Stimulated activated CD4-positive, alpha-beta T cell treated with anti-CD3 and anti-CD28 coated beads, TNF-alpha, amount 100 ng/mL, for 1 hour (primary cell): ENCODE measurements at places on chromosomes 12 and 14.

DNA sequence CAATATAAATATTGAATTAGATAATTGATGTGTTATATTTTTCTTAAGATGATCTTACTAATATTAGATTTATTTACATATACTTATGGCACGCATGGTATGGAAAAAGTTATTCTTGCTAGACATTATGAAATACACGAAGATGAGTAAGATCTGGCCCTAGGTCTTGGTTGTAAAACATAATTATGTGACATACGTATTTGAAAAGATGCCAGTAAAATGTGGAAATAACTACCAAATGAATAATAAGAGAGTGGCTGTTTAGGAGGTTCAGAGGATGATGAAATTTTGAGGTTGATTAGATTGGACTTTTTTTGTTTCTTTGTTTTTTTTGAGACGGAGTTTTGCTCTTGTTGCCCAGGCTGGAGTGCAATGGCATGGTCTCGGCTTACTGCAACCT, 41.3 kb downstream of the FANCM start:
- no peak for DNase-seq

GRCh38 chr14:39368261-39368959, 63.8 kb downstream of the FBXO33 start:
- DNase-seq: no peak

- DNase-seq: no peak
Observed at GRCh38 chr12:107485731-107486130, 199.9 kb upstream of the PWP1 start.

DNA sequence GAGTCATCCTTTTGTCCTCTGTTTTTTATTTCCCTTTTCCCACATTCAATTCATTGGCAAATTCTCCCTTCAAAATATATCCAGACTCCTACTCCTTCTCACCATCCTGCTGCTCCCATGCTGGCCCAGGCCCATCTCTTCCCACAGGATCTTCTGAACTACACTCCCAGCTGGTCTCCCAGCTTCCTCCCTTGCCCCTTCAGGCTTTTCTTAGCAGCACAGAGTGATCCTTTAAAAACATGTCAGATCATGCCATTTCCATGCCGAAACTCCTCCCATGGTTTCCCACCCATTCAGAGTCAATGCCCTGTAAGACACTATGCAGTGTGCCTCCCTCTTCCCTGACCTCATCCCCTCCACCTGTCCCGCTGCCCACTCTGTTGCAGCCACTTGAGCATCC, 2.4 kb upstream of the KRT84 start:
- DNase-seq: no peak

- no peak for DNase-seq
Observed at GRCh38 chr14:68397371-68397811, 395.5 kb downstream of the ZFP36L1 start.

- no peak for DNase-seq
Observed at GRCh38 chr14:69964841-69965240, 85.6 kb downstream of the SMOC1 start.

DNA sequence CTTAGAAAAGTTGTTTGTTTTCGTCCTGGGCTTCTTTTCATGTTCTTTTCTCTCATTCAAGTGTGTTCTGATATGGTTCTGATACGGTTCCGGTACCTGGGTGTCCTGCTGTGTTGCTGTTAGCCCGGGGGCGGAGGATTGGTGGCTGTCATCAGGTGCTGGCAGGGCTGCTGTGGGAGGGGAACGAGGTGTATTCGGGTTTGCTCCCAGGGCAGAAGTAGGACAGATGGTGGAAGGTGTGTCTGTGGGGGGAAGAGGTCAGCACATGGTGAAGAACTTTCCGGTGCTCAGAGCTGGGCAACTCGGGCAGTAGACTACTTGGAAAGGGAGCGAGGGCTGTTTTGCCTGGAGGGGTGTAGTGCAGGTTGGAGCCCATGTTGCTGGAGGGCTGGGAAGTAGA, 70.2 kb downstream of the SLC25A47 start:
- DNase-seq: no peak

- no peak for DNase-seq
Observed at GRCh38 chr14:96584199-96584906, 82.2 kb downstream of the PAPOLA start.

GRCh38 chr12:19904819-19905218, 463.5 kb upstream of the PDE3A start:
- no peak for DNase-seq

DNA sequence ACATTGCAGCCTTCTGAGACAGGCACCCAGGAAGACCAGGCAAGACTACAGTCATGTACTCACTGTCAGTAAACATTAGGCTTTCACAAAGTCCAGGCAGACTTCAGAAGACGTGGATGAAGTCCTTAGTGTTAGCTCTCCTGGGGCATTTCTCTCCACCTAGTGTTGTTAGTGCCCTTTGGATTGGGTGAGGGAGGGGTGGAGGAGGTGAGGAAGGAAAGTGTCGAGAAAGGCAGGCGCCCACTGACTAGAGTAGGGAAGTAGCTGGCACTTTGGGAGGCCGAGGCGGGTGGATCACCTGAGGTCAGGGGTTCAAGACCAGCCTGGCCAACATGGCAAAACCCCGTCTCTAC, 20.2 kb downstream of the TMEM229B start:
- DNase-seq: no peak

GRCh38 chr14:62017651-62018230, 255.5 kb downstream of the SNAPC1 start:
- no peak for DNase-seq

GRCh38 chr12:93200291-93200917, 177.3 kb upstream of the NUDT4 start:
- no peak for DNase-seq

GRCh38 chr12:66119870-66120241, 10.7 kb downstream of the LLPH start:
- no peak for DNase-seq

GRCh38 chr12:46406352-46407027, 33.9 kb upstream of the SLC38A2 start:
- no peak for DNase-seq

GRCh38 chr14:89564286-89564957, 147.4 kb upstream of the FOXN3 start:
- no peak for DNase-seq

DNA sequence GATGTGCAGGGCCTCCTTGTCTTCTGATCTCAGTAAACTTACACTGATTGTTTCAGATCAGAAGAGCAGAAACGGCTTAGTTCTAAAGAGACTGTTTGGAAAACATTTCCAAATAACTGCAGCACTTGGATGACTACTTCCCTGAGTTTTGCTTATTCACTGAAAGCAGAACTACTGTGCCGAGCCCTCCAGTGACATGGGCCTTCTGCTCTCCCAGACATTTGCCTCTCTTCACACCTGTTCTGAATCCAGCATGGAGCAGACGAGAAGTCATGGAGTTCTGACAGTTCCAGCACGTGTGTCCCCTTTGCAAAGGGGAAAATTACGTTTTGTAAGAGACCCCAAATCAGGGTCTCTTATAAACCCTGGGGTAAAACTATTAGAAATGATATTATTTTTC, 31.4 kb downstream of the ETNK1 start:
- DNase-seq: no peak

DNA sequence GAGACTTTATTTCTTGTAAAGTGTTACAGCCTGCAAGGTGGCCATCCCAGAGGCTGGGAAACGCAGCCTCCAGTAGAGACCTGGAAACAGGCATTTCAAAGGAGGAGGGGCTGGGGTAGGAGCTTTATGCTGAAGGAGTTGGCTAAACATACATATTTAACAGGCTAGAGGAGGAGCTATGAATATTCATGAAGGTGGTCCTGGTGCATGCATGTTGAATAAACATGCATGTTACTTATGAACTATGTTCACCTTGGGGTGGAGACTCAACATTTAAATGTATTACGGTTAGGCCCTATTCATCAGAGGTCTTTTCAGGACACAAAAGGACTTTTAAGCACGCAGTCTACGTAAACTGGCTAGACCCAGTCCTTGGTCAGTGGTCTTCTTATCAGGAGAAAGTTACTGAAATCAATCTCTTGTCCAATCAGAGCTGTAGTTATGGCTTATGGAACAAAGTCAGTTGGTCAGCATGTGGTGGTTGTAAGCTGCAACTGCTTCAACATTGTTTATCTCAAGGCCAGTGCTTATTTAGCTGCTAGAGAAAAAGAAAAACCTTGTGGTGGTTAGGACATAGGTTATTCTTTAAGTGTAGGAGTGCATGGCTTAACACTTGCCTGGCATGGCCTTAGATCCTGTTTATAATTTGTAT, 11.4 kb upstream of the ARF6 start:
- no peak for DNase-seq

DNA sequence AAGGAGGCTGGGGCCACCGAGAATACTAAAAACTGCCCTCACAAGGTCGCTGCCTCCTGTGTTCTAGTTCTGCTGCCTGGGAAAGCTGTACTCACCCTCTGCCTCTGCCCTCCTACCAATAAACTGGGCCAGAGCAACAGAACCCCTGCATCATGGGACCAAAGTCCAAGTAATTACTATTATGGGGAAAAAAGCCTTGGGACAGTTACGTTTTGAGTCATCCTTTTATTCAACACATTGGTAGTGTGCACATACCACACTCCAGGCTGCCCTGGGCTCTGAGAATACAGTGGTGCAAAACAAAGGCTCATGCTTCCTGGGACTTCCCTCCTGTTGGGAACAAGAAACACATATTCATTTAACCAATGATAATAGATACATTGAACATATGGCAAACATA, 49.0 kb downstream of the CACNA1C start:
- no peak for DNase-seq

DNA sequence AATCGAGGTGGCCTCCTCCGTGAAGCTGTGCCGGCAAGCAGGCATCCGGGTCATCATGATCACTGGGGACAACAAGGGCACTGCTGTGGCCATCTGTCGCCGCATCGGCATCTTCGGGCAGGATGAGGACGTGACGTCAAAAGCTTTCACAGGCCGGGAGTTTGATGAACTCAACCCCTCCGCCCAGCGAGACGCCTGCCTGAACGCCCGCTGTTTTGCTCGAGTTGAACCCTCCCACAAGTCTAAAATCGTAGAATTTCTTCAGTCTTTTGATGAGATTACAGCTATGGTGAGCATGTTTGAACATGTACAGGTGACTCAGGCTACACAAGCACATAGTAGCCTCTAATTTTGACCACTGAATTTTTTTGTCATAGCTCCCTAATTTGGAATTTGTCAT, 59.7 kb downstream of the ATP2A2 start:
- DNase-seq: no peak

DNA sequence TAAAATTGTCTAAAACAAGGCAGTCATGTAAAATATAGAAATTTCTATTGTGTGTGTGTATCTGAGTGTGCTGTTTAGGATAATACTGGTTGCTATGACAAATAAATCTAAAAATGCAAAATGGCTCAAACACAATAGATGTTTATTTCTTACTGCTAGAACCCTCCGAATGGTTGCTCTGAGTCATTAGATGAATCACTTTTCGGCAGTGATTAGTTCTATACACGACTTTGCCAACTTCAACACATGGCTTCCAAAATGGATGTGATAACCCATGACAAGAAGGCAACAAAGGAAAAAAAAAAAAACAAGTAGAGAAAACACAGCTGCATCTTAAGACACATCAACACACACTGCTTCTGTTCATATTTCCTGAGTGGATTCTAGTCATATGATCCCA, 729.2 kb downstream of the AACS start:
- no peak for DNase-seq

DNA sequence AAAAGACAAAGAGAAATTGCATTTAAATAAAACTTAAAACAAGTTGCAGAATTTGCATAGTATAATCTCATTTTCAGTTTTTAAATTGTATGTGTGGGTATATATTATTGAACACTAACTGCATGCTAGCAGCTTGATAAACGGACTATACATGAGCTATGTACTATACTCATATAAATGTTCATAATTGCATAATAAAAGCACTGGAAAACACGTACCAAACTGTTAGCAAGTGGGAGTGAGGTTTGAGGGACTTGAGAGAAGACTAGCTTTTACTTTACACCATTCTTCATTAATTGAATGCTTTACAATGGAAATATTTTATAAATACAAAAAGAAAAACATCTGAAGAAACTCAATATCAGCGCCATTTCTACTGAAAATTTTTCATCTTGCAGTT, 32.2 kb upstream of the MDM1 start:
- no peak for DNase-seq

DNA sequence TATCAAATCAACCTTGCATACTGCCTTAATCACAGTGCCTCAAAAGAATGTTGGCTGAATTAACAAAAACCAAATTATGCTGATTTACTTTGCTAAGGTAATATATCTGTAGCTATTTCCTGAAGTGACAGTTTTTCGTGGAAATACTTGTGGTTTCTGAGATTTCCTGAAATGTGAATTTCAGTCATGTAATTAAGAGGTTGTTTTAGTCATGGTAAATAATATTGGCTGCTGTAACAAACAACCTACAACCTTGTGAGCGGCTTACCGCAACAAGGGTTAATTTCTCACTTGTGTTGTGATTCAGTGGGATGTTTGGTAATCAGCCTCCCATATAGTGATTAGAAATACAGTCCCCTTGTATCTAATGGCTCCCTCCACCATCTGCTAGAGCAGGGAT, 387.9 kb downstream of the NELL2 start:
- DNase-seq: no peak

DNA sequence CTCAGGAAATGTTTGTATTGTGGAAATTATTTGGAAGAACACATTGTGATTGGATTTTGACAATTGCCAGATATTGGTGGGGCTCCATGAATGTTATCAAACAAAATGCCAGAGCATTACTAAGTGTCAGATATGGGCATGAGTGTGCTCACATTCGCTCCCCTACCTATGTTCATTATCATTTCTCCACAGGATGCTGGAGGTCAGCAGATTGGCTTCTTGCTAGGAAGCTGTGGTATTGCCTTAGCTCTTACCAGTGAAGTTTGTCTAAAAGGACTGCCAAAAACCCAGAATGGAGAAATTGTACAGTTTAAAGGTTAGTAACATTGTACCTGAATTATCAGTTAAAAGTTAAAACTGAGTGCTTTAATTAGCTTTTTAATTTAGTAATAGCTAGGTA, 78.3 kb upstream of the ATF1 start:
- DNase-seq: no peak

DNA sequence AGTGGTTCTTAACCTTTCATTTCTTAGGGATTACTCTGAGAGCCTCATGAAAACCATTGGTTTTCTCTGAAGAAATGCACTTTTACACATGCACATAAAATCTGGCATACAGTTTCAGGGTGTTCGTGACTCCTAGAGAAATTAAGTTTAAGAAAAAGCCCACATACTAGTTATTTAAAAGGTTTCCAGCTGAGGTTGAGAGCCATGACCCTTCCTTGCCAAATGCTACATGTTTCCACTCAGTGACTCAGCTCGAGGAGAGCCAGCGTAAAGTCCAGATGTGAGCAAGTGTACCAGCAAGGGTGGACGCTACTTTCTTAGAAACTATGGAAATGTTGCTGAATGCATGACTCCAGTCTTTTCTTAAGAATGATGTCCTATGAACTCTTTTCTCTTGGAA, 42.7 kb upstream of the FLRT2 start:
- no peak for DNase-seq

GRCh38 chr14:72883961-72884360, 9.9 kb downstream of the DPF3 start:
- no peak for DNase-seq
